ENCODE measurements at places on chromosomes 6 and 20.

GRCh38 chr6:116954938-116955337, 77.9 kb downstream of the RFX6 start:
- no peak for DNase-seq

GRCh38 chr6:154824076-154824475, 90.9 kb downstream of the SCAF8 start:
- DNase-seq = no peak

GRCh38 chr6:72418495-72418894, 203.4 kb upstream of the KCNQ5 start:
- DNase-seq = peak; percentile 76

GRCh38 chr6:33197431-33198048, 2.9 kb downstream of the RXRB start:
- peak; percentile 33 for DNase-seq

DNA sequence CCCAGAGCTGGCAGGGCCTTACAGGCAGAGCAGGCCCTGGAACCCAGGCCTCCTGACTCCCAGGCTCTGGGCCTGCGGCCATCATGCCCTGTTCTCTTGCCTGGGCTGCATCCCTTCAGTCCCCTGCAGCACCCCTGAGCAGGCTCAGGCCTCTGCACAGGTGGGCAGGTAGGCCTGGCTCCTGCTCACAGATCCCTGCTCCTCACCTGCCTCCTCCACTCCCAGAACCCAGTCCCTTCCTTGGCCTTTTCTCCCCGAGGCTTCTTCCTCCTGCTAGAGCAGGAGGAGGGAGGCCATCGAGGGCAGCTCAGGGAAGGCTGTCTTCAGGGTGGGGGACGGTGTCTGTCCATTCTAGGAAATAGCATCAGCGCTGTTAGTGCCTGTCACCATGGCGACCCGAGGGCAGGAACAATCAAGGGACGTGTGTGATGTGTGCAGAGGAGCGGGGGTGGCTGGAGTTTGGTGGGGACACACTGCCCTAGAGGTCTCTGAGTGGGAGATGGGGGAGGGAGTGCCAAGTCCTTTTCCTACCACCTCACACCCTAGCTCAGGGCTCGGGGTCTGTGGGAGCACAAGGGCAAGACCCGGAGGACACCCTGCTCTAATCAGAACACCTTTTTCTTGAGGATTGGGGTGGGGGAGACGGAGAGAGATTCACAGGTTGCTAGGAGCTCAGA, 26.6 kb downstream of the GLP1R start:
- no peak for DNase-seq

Data from AG09309 (cell line).